ENCODE measurements at places on chromosomes 5 and 9.

GRCh38 chr5:159286420-159287035 is 23.4 kb downstream of the UBLCP1 start:
- DNase-seq = no peak

GRCh38 chr9:71128796-71129195 is 7.4 kb upstream of the TRPM3 start:
- no peak for DNase-seq

DNA sequence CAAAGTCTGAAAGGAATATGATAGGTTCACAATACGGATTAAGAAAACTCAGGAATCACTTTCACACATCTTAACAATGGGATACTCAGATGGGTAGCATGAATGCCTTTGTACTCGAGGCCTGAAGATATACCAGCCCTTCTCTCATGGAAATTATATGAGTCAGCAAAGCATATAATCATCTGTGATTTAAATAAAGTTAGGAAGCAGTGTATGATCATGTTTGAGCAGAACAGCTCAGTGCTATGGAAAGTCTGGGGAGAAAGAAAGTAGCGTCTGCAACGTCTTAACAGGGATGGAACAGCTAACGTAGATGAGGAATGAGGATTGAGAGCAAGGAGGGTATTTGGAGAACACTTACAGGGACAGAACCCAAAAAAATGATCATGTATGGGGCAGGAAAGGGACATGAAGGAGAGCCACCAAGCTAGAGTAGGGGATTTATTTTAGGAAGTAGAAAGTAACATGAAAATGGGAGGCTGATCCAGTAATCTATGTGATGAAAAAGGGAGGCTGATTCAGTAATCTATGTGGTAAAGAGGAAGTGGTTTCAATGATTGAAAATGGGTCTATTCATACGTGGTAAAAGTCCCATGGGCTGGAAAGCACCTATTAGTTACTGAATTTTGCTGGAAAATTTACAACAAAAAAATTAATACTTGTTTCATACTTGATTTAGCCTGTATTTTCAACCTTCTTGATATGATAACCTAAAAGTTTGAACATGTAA is 85.9 kb downstream of the GNA14 start:
- DNase-seq = no peak

DNA sequence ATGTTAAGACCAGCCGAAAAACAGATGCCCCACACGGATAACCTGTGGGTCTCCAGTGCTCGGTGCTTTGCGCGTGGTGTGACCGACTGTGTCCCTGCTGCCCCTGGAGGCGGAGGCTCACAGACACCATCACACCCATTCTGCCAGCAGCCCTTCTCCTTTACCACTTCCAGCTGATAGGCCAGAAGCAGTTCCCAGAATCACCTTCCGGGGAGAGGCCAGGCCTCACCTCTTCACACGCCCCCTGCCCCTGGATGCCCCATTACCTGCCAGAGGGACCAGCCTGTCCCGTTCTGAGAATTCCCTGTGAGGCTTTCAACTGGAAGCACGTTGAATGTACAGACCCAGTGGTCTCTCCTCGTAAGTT is 21.6 kb upstream of the LRRC14B start:
- no peak for DNase-seq

DNA sequence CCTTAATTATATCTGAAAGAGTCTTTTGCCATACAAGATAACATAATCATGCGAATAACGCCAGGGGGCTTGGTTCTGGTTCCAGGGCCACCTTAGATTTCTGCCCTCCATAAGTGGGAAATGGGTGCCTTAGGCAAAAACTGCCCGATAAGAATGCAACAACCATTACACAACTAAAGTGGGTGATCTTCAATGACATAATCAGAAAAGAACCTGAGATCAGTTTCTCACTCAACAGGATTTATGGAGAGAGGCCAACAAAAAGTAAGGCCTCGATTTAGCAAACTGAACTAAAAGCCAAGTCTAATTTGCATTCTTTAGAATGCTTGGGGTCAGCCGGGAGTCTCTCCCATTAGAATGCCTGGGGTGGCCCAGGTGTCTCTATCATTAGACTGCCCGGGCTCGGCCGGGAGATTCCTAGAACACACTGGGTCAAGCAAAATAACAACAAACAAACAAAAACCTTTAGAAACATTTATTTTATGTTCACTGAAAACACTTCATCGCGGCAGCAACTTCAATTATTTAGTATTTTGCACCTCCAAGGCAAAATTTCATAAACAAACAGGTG is 194.8 kb downstream of the AUH start:
- no peak for DNase-seq

- no peak for DNase-seq
Measured at GRCh38 chr9:16405421-16405820, 465.0 kb downstream of the BNC2 start.

- DNase-seq = no peak
Measured at GRCh38 chr5:112012104-112012503, 255.1 kb upstream of the NREP start.

DNA sequence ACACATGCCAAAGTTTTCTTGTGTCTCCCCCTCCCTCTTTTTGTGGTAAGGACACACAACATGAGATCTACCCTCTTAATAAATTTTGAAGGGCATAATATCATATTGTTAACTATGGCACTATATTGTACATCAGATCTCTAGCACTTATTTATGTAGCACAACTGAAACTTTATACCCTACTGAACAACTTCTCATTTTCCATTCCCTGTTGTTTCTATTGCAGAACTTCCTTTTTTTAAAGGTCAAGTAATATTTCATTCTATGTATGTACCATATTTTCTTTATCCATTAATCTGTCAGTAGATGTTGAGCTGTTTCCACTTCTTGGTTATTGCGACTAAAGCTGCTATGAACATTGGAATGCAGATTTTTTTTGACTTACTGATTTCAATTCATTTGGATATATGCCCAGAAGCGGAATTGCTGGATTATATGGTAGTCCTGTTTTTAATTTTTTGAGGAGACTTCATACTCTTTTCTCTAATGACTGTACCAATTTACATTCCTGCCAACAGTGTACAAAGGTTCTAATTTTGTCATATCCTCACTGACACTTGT is 305.3 kb downstream of the PRR16 start:
- no peak for DNase-seq

DNA sequence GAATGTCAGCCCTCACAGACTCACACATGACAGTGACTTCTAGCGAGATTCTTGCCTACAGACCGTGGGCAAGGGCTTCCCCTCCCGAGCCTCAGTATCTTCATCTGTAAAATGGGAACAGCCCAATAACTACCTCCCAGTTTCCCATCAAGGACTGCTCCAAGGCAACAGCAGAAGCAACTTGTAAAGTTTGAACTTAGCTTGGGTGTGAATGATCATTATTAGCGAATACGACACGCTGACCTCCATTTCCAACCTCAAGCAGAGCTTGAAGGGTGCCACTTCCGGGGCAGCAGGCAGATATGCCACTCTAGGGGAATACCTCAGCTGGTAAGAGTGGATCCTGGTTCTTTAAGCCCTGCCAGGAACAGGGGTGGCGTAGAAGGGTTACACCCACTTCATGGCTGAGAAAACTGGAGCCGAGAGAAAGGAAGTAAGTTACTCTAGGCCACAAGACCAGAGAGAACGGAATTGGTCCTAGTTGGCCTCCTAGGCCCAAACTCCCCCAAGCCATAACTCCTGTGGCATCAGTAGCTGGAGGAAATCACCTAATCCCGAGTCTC is 2.0 kb downstream of the RNF44 start:
- no peak for DNase-seq

- DNase-seq = no peak
Measured at GRCh38 chr5:141269195-141269594, 24.0 kb downstream of the PCDHB15 start.

DNA sequence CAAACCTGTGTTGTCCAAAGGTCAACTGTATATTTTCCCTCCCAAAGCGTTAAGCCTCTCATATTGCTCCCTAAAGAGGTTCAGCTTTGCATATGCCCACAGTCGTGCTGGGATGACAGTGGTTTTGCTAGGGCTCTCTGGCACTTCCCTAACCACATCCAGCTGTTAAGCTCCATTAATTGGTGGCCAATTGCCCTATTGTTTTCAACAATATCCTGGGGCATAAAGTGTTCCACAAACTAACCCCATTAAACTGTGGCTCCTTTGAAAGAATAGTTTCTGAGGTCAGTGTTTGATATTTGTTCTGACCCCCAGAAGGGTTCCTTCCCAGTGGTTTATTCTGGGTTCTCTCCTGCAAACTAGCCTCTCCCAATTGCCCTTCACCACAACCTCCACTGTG is 194.5 kb downstream of the HSD17B3 start:
- no peak for DNase-seq

- no peak for DNase-seq
Measured at GRCh38 chr9:34097865-34098264, 28.6 kb downstream of the DCAF12 start.

DNA sequence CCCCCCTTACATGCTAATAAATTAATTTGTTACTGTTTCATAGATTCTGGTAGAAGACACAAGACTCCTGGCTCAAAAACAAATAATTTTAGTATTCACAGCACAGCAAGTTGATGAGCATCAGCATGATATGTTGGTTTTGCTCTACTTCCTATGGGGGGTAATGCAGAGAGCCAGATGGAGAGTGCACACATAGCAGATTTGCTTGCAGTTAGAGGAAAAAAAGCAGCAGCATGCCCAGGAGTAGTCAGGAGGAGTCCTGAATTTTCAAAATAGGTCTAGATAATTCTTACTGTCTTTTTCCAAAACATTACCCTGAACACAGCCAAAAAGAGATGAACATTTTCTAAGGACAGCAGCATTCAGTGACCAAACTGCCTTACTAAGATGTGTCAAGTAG is 261.3 kb downstream of the COX7C start:
- DNase-seq = no peak

- DNase-seq = no peak
Measured at GRCh38 chr9:134150557-134151214, 13.7 kb downstream of the RNU6ATAC start.

- DNase-seq = no peak
Measured at GRCh38 chr9:128078504-128079434, 10.7 kb downstream of the SLC25A25 start.

DNA sequence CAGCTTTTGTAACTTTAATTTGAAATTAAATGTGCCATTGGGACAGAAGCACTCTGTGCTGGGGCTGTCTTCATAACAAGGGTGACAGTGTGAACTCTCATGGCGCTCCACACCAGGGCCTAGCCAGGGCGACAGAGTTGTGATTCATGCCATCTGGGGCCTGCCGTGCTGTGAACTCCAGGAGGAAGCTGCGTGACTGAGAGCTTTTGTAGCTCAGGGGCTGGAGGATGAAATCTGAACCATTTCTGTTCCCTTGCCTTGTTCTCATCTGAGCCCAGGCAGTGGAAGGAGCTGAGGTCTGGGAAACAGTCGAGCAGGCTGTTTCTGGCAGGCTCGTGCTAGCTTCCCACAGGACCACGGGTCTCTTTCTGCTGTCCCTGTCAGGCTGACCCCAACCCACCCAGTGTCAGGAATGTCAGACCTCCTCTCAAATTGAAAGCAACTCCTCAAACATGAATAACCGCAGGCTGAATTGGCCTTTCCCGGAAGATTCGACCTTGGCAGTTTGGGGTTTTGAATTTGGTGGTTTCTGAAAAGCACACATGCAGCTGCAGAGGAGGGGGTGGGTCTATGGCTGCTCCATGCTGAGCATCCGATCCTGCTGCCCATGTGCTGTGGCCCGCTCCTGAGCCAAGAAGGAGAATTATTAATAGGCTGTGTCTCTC is 69.2 kb upstream of the RPS23 start:
- DNase-seq = no peak

DNA sequence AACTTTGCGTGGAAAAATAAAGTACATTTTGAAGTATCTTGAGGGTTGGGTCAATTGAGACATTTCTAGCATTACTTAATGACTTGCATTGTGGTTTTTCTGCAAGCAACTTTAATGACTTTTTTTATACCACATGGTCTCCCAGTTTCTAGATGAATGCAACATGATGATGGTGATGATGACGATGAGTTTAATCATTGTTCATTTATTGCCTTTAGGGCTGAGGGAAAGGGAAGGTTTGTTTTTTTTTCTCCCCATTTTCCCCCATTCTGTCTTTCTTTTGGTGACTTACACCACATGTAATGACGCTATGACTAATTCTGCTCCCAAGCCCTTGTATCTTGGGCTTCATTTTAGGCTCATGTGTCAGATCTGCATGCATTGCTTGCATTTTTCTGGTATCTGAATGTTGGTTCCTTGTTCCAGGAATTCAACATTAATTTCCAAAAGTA is 57.7 kb upstream of the NXNL2 start:
- no peak for DNase-seq

DNA sequence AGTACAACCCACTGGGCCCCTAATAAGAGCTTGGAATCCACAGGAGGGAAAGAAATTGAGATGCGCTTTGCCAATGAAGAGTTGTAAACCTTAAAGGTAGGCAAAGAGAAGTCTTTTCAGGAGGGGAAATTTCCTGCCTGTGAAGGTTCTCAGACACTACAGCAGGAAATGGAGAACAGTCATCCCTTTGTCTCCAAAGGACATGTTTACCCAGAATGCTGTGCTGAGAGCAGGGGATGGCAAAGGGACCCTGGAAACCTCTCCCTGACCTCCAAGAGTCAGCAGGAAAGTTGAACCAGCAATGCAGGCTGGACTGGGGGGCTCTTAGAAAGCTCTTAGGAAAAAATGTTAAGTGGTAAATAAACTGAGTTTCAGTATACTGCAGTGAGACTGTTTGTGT is 103.2 kb downstream of the AK8 start:
- DNase-seq = no peak

DNA sequence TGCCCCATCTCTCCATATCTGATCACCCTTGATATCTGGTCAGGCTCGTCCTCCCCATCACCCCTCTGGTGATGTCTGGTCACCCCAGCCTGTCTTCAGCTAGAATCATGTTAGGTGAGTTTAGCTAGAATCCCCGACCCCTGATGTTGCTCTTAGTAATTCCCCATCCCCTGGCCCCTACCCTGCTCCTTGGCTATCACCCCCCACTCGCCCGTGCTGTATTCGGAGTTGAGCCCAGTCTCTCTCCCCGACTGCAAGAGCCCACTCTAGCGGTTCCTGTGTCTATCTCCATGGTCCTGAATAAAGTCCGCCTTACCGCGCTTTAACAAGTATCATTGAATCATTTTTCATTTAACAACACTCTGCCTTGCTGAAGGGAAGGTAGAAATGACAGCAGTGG is 33.7 kb downstream of the ADAMTS2 start:
- DNase-seq = no peak

All from stimulated activated CD4-positive, alpha-beta T cell treated with anti-CD3 and anti-CD28 coated beads, Interleukin-4, amount 100 ng/mL, for 48 hours (primary cell).